ENCODE measurements at places on chromosomes 3 and 15. TPM values are rescaled to one million over a fixed set of nuclear protein-coding genes. Genes with fewer than 3 reads are reported as not detected.
A peak's percentile ranks its signal among the peaks of the same experiment; 100 is the strongest.

DNA sequence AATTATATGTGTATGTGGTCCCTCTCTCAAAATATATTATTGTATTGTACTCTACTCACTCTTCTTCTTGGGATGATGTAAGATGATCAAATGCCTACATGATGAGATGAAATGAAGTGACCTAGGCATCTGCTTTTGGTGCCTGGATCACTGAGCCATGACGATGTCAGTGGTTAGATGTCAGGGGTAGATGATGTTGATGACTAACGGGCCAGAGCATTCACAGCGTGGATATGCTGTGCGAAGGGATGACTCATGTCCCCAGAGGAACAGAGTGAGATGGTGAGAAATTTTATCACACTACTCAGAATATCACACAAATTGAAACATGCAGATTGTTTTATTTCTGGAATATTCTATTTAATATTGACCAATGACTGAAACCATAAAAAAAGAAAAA lies 233.9 kb upstream of the CADM2 start:
- no peak for DNase-seq

Gene ITGB5
- total RNA-seq = 184 TPM

DNA sequence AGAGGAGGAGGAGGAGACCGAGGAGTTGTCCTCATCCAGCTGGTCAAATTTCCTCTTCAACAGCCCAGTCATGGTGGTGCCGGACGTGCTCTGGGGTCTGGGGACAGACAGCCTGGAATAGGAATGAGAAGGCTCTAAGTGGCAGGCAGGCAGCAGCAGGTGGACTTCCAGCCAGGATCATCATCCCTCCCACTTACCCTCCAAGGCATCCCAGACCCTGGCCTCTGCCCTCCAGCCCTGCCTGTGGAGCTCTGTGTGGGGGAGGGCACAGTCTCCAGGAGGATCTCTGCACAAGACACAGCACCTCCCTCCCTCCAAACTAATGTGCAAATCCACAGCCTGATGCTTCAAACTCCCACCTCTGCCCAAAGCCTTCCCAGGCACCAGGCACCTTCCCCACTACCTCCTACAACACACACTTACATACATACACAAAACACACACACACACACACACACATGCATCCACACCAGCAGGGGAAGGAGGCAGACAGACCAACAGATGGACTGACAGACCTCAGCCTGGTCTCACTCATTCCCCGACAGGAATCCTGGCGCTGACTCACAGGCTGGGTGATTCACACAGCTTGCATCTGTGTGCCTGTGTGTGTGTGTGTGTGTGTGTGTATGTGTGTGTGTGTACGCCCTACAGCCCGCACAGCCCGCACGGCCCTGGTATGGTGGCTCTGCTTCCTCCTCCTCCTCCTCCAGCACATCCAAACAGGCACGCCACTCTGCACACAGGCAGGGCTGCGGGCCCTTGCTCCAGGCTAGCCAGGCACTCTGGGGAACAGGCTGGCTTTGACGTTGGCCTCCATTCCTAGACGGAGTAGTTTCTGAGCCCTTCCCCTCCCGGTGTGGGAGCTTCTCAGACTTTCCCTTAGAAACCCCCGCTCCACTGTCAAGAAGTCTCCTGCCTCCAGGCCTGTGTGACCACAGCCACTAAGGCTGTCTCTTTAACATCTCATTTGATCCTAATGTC lies 6.5 kb downstream of the CSRNP1 start:
- peak; percentile 93 for DNase-seq

- no peak for DNase-seq
These were observed at the start of gene TTLL13 for GRCh38 chr15:90249203-90249863. TSS of gene TTLL13 (plus strand) at chr15:90249556. CDS start at chr15:90250631, 1,075 bp downstream.

DNA sequence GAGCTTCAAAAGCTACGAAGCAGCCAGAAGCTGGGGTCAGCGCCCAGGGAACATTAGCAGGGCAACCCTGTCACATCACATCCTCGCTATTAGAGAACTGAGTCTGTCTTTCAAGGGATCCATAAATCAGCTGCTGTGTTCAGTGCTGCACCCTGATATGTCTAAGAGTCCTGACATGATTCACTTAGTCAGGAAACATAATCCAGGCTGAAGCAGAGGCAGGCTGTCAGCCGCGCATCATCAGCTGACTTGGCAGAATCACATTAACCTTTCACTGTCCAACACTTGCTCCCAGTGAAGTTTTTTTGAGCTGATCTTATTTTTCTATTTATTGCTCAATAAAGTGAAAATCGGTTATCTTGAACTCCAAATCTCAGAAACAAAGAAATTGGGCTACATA lies 23.5 kb downstream of the MYH15 start:
- DNase-seq = no peak

Gene STAC
- total RNA-seq = not detected

Gene FAM81A
- total RNA-seq = 0.07 TPM

Gene CCDC54
- not detected for total RNA-seq

- DNase-seq = no peak
These were observed 29.7 kb downstream of the SEMA7A start for GRCh38 chr15:74403991-74404563.

Gene SAMMSON
- total RNA-seq = not detected

- no peak for DNase-seq
These were observed 44.5 kb downstream of the OSBPL10 start for GRCh38 chr3:31936420-31937060.

DNA sequence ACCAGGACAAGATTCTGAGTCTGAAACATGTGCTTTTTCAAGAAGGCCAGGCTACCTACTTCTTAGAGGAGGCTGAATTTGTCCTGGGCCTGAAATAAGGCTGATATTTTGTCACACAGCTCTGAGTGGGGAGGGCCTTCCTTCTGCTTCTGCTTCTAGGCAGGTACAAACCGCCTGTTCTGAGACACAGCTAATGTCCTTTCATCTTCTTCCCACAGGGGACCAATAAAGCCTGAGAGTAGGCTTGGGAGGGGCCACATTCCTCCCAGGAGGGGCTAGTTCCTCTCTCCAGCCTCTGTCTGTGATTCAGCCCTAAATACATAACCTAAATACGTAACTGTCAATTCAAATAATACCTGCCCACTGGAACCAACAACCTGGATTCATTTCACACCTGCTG lies 34.8 kb downstream of the CRYGS start:
- DNase-seq = no peak

GRCh38 chr3:80187981-80188380 lies 420.2 kb upstream of the ROBO1 start:
- DNase-seq = no peak

DNA sequence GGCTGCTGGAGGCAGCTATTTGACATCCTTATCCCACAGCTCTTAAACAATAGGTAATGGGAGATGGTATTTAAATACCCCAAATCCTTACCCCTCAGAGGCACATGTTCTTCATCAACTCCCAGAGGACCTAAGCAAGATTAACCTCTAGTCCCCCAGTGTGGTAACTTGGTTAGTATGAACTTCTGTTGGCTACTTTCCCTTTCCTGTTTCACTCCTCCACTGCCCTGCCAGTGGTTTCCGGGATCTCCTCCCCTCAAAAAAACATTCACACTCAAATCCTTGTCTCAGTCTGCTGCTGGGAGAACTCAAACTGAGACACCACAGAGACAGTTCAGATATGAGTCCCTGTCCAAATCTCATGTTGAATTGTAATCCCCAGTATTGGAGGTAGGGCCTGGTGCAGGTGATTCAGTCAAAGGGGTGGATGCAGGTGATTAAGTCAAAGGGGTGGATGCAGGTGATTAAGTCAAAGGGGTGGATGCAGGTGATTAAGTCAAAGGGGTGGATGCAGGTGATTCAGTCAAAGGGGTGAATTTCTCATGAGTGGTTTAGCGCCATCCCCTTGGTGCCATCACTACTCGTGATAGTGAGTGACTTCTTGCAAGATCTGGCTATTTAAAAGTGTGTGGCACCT lies 335.0 kb upstream of the CTNNB1 start:
- no peak for DNase-seq

- no peak for DNase-seq
These were observed 3.4 kb downstream of the PHLDB2 start for GRCh38 chr3:111862415-111862814.

DNA sequence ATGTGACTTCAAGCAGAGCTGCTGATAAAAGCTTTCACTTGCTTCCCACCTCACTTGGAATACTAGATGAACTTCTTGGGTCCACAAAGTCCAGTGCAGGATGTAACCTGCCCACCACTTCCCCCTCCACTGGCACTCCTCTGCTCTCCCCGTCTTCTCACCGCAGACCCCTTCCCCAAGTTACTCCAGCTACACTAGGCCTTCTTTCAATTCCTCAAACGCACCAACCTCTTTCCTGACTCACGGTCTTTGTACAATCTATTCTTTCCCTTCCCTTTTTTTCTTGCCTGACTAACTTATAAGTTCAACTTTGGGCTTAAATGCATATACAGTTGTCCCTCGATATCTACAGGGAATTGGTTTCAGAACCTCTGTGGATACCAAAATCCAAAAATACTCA lies 5.2 kb upstream of the ATP13A3 start:
- DNase-seq = no peak

GRCh38 chr15:78312957-78313356 lies 13.5 kb upstream of the SKIC8 start:
- no peak for DNase-seq

DNA sequence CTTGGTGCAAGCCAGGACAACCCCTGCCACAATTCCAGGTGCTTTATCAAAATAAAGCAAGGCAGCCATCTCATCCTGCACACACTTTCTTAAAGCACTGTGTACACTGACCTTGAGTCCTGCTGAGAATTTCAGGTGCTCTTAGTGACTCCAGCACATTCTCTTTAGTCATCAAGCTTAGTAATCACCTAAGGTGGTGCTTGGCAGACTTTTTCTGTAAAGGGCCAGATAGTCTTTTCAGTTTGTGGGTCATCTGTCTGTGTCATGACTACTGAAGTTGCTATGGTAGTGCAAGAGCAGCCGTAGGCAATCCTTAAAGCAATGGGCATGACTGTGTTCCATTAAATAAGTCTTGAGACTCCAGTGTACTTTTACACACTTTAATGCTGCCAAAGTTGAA lies 36.4 kb downstream of the RIOX2 start:
- DNase-seq = no peak
